HepG2 (cell line): ENCODE measurements at places on chromosomes 4 and X.

DNA sequence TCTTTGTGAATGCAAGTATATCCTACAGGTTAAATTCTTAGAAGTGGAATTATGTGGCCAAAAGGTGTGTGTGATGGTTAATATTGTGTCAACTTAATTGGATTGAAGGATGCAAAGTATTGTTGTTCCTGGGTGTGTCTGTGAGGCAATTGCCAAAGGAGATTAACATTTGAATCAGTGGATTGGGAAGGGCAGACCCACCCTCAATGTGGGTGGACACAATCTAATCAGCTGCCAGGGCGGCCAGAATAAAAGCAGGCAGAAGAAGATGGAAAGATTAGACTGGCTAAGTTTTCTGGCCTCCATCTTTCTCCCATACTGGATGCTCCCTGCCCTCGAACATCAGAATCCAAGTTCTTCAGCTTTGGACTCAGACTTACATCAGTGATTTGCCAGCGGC, 76.2 kb upstream of the GBA3 start:
- H3K4me3 ChIP-seq = no peak overlapping the region
- H3K27ac ChIP-seq = no peak overlapping the region
- no peak for DNase-seq
- H3K36me3 ChIP-seq = no peaks in the 10 kb centered on the region
- H3K4me1 ChIP-seq = no peaks in the 10 kb centered on the region

DNA sequence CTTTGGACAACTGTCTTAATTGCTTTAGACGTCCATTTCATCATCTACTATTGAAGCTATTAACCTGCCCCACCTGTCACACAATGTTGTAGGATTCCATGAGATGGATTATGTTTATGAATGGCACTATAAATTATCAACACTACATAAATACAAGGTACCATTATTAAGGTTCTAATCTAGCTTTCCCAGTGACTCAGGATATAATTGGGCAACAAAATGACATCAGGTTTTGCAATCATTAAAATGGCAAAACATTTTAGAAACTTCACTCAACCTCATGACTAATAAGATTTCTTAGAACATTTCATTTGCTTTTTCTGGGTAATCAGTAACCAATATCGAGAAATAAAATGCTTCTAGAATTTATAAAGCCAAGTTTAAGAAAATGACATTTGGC, 9.2 kb downstream of the HOPX start:
- no peaks in the 10 kb centered on the region for H3K36me3 ChIP-seq
- no peak overlapping the region for H3K27ac ChIP-seq
- DNase-seq = no peak
- H3K4me1 ChIP-seq = no peaks in the 10 kb centered on the region

DNA sequence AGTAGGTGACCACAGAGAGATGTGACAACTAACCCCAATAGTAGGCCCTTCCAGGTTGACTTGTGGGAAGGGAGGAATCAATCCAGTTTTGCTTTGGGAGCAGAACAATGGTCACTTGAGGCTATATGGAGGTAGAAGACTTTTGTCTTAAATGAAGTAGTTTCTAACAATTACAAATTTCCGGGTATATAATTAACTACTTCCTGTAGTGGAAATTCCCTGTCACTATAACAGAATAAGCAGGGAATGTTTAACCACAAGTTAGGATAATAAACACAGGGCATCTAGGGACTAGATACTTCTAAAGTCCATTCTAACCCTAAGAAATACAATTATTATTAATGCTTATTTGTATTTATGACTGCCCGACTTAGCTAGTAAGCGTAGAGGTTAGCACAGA, 99.0 kb upstream of the TRPC3 start:
- H3K27me3 ChIP-seq = no peaks in the 10 kb centered on the region
- no peak overlapping the region for H3K4me3 ChIP-seq
- no peak for DNase-seq
- H3K36me3 ChIP-seq = no peaks in the 10 kb centered on the region
- no peaks in the 10 kb centered on the region for H3K4me1 ChIP-seq
- no peak overlapping the region for H3K27ac ChIP-seq

DNA sequence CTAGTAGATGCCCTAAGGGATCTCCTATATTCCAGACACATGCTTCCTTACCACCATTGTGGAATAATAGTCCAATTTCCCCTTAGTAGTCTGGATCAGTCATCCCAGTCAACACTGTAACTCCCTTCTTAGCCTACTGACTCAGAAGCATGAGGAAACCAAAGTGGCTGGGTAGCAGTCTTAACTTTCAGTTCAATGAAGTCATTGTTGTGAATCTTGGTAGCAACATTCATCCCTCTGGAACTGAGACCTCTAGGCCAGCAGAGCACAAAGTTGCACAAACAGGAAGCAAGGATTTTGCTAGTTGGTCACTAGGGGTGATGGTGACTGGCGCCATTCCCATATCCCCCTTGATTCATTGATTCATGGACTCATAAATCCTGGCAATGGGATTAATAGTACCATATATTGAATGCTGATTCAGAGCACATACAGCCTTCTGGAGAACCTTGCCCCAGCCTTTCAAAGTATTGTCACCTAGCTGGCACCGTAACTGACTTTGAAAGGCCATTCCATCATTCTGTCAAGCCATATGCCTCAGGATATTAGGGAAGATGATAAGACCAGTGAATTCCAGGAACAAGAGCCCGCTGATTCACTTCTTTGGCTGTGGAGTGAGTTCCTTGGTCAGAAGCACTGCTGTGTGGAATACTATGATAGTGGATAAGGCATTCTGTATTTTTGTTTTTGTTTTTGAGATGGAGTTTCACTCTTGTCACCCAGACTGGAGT, 19.7 kb upstream of the GPAT3 start:
- H3K27me3 ChIP-seq = no peaks in the 10 kb centered on the region
- no peak overlapping the region for H3K27ac ChIP-seq
- H3K4me1 ChIP-seq = no peaks in the 10 kb centered on the region

GRCh38 chr4:140533951-140534480, 10.0 kb downstream of the ELMOD2 start:
- H3K4me1 ChIP-seq = peaks cover 13% of the 10 kb centered on the region
- H3K27me3 ChIP-seq = no peaks in the 10 kb centered on the region
- no peak for DNase-seq
- peaks cover 12% of the 10 kb centered on the region; the same call in 1 of the 3 replicates for H3K36me3 ChIP-seq
- no peak overlapping the region for H3K27ac ChIP-seq

GRCh38 chrX:70656304-70656703, 211.7 kb downstream of the DLG3 start:
- H3K4me1 ChIP-seq = no peaks in the 10 kb centered on the region
- no peaks in the 10 kb centered on the region for H3K36me3 ChIP-seq
- no peak overlapping the region for H3K4me3 ChIP-seq

GRCh38 chr4:143437937-143438336, 75.6 kb upstream of the SMARCA5 start:
- H3K27ac ChIP-seq = no peak overlapping the region
- DNase-seq = no peak
- no peaks in the 10 kb centered on the region for H3K4me1 ChIP-seq
- no peaks in the 10 kb centered on the region for H3K27me3 ChIP-seq
- no peak overlapping the region for H3K4me3 ChIP-seq

DNA sequence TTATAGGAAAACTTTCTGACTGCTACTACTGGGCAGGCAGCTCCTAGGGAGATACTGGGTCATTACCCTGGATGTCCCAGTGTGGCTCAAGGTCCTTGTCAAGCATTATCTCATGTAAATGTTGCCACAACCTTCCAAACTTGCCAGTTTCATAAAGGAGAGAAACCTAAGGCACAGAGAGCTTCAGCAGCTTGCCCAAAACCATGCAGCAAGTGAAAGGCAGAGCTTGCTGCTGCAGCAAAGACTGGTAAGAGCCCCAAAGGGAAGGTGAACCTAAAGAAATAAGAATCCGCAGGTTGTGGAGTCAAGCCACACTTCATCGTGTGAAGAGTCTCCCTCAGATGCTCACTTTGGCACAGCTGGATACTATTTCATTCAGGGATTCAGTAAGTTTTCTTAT, 2.3 kb downstream of the MPP1 start:
- no peaks in the 10 kb centered on the region for H3K36me3 ChIP-seq
- DNase-seq = no peak
- H3K27ac ChIP-seq = no peak overlapping the region
- peaks cover 71% of the 10 kb centered on the region for H3K4me1 ChIP-seq
- no peaks in the 10 kb centered on the region for H3K27me3 ChIP-seq
- H3K4me3 ChIP-seq = no peak overlapping the region

- H3K36me3 ChIP-seq = no peaks in the 10 kb centered on the region
- no peak overlapping the region for H3K27ac ChIP-seq
- H3K4me3 ChIP-seq = no peak overlapping the region
- H3K4me1 ChIP-seq = 0 out of 2 replicates have a peak, but pooled peaks cover 3% of the 10 kb centered on the region
- no peak for DNase-seq
Observed at GRCh38 chr4:139524062-139524631, 31.9 kb downstream of the SETD7 start.

- no peaks in the 10 kb centered on the region for H3K36me3 ChIP-seq
- no peak overlapping the region for H3K27ac ChIP-seq
- no peaks in the 10 kb centered on the region for H3K27me3 ChIP-seq
Observed at GRCh38 chrX:68299898-68300297, 133.4 kb downstream of the OPHN1 start.
